ENCODE measurements at places on chromosomes 11 and 22. TPM values are rescaled to one million over a fixed set of nuclear protein-coding genes. Genes with fewer than 3 reads are reported as not detected.
A peak's percentile ranks its signal among the peaks of the same experiment; 100 is the strongest.

The SPDYC gene
- not detected for total RNA-seq

The SYCE3 gene
- 0.91 TPM for total RNA-seq

The PDE2A gene
- 1.9 TPM for total RNA-seq

The APOBEC3H gene
- 0.40 TPM for total RNA-seq

The RDX gene
- total RNA-seq, result 121 TPM

The TSPAN18 gene
- total RNA-seq, result 35.9 TPM

The CABP7 gene
- total RNA-seq, result not detected

DNA sequence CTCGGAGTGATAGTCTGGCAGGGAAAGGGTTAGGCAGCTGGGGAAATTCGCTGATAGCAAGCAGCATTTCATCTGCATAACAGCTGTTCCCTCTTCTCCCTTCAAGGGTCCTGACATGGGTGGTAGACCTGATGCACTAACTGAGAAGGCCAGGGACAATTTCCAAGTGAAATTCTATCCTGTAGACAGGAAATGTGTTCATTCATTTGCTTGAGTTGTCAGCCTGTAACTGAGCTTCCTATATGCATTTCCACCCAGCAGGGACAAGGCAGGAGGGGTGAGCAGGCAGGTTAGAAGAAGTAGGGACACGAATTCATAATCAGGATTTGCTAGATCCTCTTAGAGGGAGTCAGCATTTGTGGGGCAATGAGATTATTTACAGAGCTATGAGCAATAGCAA is 154.3 kb upstream of the NCAM1 start:
- peak overlapping the region; percentile 40 for H3K27ac ChIP-seq
- no peaks in the 10 kb centered on the region for H3K36me3 ChIP-seq
- H3K4me1 ChIP-seq, result no peaks in the 10 kb centered on the region
- no peak overlapping the region for H3K4me3 ChIP-seq
- DNase-seq, result no peak
- H3K27me3 ChIP-seq, result peaks cover 25% of the 10 kb centered on the region

- DNase-seq, result no peak
- peaks cover 6% of the 10 kb centered on the region for H3K4me1 ChIP-seq
- no peak overlapping the region for H3K27ac ChIP-seq
- no peaks in the 10 kb centered on the region for H3K36me3 ChIP-seq
These were observed 12.2 kb downstream of the FAT3 start for GRCh38 chr11:92236856-92237255.

DNA sequence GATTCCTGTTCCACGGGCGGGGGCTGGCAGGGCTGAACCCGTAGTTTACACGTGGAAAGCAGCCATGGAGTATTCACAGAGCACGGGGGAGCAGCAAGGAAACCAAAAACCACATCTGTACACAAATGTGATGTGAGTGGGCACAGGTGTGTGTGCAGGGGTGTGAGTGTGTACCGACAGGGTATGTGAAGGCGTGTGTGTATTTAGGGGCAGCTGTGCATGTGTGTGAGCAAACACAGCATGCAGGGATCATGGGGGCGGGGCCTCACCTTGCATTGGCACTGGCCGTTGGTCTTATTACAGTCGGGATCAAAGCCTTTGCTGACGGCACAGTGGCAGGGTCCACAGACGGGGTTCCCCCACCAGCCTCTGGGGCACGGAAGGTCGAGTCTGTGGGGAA is 58.4 kb downstream of the TRMU start:
- H3K4me3 ChIP-seq, result no peak overlapping the region
- H3K36me3 ChIP-seq, result peaks cover 11% of the 10 kb centered on the region
- H3K27me3 ChIP-seq, result no peaks in the 10 kb centered on the region
- H3K27ac ChIP-seq, result no peak overlapping the region
- DNase-seq, result no peak
- H3K4me1 ChIP-seq, result no peaks in the 10 kb centered on the region

DNA sequence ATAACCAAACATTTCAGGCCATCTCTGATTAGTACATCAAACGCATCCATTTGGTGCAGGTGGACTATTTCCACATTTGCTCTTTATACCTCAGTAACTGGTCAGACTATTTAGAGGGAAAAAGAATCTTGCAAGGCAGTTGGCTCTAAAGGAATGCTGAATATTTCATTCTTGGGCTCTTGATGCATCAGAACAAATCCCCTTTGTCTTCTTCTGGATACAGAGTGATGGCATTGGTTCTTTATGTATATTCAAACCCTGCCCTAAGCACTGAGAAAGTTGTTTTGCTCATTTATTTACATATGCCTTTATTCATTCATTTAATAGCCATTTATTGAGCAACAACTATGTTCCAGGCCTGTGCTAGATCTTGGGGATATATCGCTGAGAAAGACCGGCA is 31.1 kb upstream of the RAB30 start:
- H3K4me1 ChIP-seq, result no peaks in the 10 kb centered on the region
- H3K27me3 ChIP-seq, result no peaks in the 10 kb centered on the region
- DNase-seq, result no peak
- H3K27ac ChIP-seq, result no peak overlapping the region
- H3K36me3 ChIP-seq, result no peaks in the 10 kb centered on the region
- no peak overlapping the region for H3K4me3 ChIP-seq

DNA sequence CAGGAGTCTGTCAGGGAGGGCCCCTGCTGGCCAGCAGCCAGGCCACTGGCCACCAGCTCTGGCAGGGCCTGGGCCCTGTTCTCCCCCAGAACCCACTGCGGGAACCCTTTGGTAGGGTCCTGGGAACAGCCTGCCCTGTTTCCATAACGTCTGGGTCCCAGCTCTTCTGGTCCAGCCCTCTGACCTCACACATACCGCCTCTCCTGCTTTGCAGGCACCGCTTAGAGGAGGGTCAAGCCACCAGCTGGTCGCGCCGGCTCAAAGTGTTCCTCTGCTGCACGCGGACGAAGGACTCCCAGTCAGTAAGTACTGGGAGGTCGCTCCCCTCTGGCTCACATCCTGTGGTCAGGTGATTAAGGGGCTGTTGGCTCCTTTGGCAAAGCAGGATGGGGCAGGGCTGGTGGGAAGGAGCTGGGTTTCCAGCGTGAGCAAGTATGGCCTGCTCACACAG is 26.6 kb upstream of the MYRF start:
- H3K27me3 ChIP-seq, result no peaks in the 10 kb centered on the region
- H3K4me3 ChIP-seq, result no peak overlapping the region
- no peak for DNase-seq
- no peak overlapping the region for H3K27ac ChIP-seq
- H3K4me1 ChIP-seq, result peaks cover under 1% of the 10 kb centered on the region

- H3K27ac ChIP-seq, result peak overlapping the region; percentile 26
- peak; percentile 46 for DNase-seq
- no peaks in the 10 kb centered on the region for H3K27me3 ChIP-seq
- H3K36me3 ChIP-seq, result peaks cover 35% of the 10 kb centered on the region
These were observed 31.5 kb downstream of the C2CD3 start for GRCh38 chr11:74139151-74139918.

DNA sequence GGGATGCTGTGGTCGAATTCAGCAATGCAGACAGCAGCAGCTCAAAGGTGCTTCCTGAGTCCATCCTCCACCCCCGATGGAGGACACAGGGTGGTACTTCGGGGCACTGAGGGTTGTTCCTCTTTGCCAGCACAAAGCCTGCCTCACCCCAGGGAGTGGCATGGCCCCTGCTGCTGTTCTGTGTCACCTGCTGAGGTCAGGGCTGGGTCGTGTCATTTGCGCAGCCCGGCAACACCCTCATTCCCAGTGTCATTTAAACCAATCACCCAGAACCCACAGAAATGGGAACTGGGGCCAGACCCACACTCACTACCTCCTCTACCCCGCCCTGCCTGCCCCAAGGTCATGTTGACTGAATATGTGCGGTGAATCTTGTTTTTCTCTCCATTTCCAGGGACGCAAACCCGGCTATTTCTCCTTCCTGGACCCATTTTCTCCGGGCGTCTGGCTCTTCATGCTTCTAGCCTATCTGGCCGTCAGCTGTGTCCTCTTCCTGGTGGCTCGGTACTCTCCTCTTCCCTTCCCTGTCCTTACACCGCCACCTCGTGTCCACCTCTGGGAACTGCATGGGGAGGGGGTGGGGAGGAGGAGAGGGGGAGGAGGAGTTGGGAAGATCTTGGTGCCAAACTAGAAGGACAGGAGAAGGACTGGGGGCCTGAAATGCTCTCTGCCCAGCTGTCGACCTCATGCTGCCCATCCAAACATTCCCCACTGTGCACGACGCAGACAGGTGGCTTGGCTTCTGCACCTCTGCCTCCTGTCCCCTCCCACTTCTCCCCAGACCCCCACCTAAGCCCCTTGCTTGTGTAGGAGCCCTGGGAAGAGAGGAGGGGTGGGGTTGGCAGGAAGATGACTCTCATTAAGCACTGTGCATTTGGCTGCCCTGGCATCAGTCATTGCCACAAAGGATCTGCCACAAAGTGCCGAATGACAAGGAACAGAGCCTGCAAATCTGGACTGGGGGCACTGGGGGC is 71.2 kb upstream of the TBCEL start:
- no peaks in the 10 kb centered on the region for H3K27me3 ChIP-seq
- H3K27ac ChIP-seq, result no peak overlapping the region
- H3K4me1 ChIP-seq, result no peaks in the 10 kb centered on the region
- H3K36me3 ChIP-seq, result no peaks in the 10 kb centered on the region
- no peak overlapping the region for H3K4me3 ChIP-seq
- DNase-seq, result peak; percentile 99

- no peak for DNase-seq
- H3K27ac ChIP-seq, result no peak overlapping the region
- no peaks in the 10 kb centered on the region for H3K4me1 ChIP-seq
- no peaks in the 10 kb centered on the region for H3K27me3 ChIP-seq
- no peak overlapping the region for H3K4me3 ChIP-seq
These were observed 234.3 kb upstream of the FOLH1 start for GRCh38 chr11:49442669-49443068.

- DNase-seq, result no peak
- H3K4me3 ChIP-seq, result no peak overlapping the region
- peaks cover 12% of the 10 kb centered on the region for H3K27me3 ChIP-seq
These were observed 118.2 kb downstream of the DSCAML1 start for GRCh38 chr11:117678658-117679406.

- H3K27me3 ChIP-seq, result peaks cover 7% of the 10 kb centered on the region
- H3K27ac ChIP-seq, result no peak overlapping the region
- no peaks in the 10 kb centered on the region for H3K36me3 ChIP-seq
- peak; percentile 38 for DNase-seq
- H3K4me1 ChIP-seq, result no peaks in the 10 kb centered on the region
These were observed 5.5 kb downstream of the UNC93B1 start for GRCh38 chr11:67998150-67999045.

DNA sequence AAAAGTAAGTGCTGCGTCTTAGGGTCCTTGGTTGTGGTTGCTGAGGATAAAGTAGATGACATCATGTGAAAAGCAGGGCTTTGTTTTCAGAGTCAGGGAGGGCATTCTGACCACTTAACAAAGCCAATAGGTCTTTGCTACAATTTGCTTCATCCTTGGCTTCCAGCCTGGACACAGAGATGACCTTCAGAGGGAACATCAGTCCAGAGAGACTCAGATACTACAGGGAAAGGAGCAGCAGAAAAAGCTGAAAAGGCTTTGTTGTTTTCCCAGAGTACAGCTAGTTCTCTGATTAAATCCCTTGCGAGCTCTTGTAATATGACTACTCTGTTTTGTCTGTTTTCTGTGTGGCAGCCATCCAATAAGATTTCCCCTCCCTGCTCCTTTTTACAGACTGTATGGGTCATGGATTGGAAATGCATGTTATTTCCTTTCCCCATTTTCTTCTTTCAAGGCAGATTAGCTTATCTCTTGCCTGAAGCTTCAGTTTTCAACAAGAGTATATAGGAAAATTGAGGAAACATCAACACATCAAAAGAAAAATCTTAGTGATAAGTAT is 31.9 kb downstream of the ATG13 start:
- no peaks in the 10 kb centered on the region for H3K27me3 ChIP-seq
- no peak overlapping the region for H3K4me3 ChIP-seq
- peaks cover 80% of the 10 kb centered on the region for H3K36me3 ChIP-seq
- H3K4me1 ChIP-seq, result no peaks in the 10 kb centered on the region
- no peak for DNase-seq
- H3K27ac ChIP-seq, result peak overlapping the region; percentile 45

GRCh38 chr11:74453373-74453975 is 13.9 kb downstream of the KCNE3 start:
- H3K36me3 ChIP-seq, result no peaks in the 10 kb centered on the region
- DNase-seq, result peak; percentile 93
- no peaks in the 10 kb centered on the region for H3K27me3 ChIP-seq
- H3K27ac ChIP-seq, result no peak overlapping the region
- H3K4me1 ChIP-seq, result no peaks in the 10 kb centered on the region

- no peaks in the 10 kb centered on the region for H3K4me1 ChIP-seq
- no peak for DNase-seq
- no peaks in the 10 kb centered on the region for H3K36me3 ChIP-seq
- no peak overlapping the region for H3K4me3 ChIP-seq
These were observed 132.7 kb downstream of the FAT3 start for GRCh38 chr11:92357344-92357743.

DNA sequence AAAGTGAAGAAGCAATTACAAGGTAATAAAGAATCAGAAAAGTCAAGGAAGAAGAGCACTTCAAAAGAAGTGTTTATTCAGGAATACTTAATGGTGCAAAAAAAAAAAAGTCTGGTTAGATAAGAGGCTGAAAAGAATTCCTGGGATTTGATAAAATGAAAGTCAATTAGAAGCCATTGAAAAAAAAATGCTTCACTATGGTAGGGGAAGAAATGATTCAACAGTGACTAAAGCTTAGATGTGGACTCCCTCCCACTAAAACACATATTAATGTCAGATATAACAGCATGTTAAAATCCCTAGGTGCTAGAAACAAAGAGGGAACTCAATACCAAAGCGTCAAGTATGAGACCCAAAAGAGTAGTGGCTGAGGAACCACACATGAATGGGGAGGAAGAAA is 335.3 kb upstream of the PITPNB start:
- no peak for DNase-seq
- H3K4me3 ChIP-seq, result no peak overlapping the region
- peaks cover 5% of the 10 kb centered on the region for H3K4me1 ChIP-seq
- H3K27ac ChIP-seq, result no peak overlapping the region
- H3K27me3 ChIP-seq, result no peaks in the 10 kb centered on the region

Measured in endodermal cell (in vitro differentiated cells).